ENCODE measurements at places on chromosomes 4 and X.
A peak's percentile ranks its signal among the peaks of the same experiment; 100 is the strongest.

DNA sequence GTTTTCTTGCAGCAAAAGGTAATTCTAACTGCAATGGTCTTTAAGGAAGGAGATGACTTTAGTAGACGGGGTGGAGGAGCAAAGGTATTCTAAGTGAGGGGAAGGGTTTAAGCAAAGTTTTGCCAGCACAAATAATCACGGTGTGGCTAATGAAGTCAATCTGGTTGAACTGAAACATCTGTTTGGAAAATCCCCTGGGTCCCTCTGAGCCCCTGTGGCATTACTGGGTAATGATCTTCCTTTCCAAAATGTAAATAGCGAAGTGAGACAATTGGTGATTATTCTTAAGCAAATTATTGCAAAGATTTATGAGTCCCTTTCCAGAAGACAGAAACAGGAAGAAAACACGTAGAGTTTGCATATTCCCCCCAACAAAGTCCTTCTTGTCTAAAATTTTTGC is 47.2 kb downstream of the FGFBP1 start:
- no peak for DNase-seq

DNA sequence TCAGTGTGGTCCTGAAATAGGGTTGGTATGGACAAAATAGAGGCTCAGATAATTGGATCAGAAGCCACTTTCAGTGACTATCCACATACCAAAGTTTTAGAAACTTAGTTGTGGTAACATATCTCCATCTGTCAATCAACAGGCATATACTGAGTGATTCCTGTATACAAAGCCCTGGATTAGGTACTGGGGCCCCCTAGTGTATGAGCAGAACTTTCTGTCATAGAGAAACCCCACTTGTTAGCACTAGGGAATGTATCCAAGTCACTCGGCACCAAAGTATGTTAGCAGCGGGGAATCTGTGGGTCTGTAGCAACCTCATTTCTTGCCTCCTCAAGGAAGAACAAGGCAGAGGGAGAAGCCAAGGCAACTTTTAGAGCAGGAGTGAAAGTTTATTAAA is 50.7 kb downstream of the MAP7D3 start:
- peak; percentile 42 for DNase-seq

DNA sequence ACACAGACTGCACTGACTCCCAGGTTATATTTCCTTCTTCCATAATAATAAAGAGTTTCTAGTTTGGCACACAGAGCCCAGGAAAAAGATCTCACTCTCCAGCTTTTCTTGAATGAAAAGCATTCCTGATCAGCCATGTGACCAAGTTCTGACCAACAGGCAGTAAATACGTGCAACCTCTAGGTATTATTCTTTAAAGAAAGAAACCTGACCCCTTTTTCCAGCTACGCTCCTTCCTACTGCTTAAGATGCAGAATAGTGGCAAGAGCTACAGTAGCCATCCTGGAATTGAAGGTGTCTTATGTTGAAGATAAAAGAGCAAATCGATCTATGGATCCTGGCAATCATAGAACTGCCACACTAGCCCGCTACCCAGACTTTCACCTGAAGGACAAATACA is 76.7 kb downstream of the LRBA start:
- DNase-seq: no peak

GRCh38 chr4:122329876-122330565 is 48.8 kb upstream of the ADAD1 start:
- DNase-seq: no peak

DNA sequence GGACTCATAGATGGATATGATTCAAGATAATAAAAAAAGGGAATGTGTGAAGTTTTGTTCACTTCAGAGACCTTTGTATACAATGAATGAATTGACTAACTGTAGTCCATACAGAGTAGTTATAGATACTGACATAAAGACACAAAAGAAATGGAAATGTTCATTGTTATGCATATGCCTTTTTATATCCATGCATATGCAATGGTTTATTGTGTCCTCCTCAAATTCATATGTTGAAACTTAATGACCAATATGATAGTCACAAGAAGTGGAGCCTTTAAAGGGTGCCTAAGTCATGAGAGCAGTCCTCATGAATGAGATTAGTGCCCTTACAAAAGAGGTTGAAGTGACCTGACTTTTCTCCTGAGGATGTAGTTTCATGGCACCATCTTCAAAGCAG is 467.5 kb upstream of the NDST4 start:
- no peak for DNase-seq

DNA sequence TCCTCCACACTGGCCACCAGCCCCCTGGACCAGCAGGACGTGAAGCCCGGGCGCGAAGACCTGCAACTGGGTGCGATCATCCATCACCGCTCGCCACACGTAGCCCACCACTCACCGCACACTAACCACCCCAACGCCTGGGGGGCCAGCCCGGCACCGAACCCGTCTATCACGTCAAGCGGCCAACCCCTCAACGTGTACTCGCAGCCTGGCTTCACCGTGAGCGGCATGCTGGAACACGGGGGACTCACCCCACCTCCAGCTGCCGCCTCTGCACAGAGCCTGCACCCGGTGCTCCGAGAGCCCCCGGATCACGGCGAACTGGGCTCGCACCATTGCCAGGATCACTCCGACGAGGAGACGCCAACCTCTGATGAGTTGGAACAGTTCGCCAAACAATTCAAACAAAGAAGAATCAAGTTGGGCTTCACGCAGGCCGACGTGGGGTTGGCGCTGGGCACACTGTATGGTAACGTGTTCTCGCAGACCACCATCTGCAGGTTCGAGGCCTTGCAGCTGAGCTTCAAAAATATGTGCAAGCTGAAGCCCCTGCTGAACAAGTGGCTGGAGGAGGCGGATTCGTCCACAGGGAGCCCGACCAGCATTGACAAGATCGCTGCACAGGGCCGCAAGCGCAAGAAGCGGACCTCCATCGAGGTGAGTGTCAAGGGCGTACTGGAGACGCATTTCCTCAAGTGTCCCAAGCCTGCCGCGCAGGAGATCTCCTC is 600 bp downstream of the POU3F4 start:
- no peak for DNase-seq

DNA sequence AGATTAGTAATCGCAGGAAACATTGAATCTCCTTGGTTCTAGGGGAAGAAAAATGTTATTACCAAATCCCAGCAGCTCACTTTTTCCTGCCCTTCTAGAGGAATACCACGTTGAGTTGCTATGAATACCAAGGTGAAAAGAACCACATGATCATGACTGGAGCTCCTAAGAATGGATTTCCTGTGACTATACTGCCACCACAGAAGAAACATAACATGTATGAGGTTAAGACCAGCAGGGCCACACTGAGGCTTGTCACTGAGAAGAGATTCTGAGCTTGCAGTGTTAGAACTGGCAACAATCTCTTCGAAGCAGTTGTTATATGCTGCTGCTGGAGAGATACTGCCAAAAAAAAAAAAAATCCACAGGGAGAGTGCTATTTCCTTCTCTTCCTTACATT is 1235.3 kb downstream of the FSTL5 start:
- DNase-seq: no peak

DNA sequence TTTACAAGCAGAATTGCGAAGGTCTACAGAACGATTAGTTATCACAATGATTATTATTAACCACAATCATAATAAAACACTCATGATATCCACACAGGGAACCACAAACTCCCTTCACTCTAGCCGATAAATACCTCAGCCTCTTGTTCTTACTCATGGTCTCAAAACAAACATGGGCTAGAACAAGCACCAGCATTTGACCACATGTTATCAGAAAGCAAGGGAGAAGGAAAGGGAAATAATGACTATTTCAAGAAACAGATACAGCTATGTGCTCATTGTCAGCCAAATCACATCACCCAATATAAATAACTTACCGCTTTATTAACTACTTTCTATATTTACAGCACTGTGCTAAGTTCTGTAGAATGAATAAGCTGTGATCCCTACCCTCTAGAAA is 663.2 kb upstream of the HTR2C start:
- DNase-seq: no peak

GRCh38 chrX:125205918-125206665 is 113.6 kb upstream of the TEX13C start:
- DNase-seq: no peak

DNA sequence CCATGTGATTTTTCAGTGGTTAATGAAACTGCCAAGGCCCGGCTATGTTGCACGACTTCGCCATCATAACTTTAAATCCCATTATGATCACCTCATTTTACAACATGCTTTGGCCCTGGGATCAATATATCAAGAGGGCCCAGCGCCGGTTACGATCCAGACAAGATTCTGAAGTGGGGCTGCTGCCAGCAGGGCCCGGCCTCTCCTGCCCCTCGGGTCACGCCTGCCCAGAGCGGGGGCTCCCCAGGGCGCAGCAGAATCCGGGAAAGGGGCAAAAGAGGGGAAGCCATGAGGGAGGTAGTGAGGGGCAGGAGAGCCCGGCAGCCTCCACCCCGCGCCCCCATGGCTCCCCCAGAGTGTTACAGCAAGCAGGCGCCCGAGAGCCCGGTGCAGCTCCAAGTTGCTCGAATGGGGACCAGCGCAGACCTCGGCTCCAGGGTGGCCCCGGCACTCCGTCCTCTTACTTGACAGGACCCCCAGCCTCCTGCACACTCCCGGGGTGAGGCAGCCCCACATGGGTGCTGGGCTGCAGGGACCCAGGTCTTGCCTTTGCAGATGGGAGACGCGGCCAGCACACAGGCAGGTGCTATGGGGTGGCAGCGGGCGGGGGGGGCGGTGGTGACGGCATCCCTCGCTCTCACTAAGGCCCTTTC is 129.8 kb upstream of the NKX1-1 start:
- DNase-seq: no peak

DNA sequence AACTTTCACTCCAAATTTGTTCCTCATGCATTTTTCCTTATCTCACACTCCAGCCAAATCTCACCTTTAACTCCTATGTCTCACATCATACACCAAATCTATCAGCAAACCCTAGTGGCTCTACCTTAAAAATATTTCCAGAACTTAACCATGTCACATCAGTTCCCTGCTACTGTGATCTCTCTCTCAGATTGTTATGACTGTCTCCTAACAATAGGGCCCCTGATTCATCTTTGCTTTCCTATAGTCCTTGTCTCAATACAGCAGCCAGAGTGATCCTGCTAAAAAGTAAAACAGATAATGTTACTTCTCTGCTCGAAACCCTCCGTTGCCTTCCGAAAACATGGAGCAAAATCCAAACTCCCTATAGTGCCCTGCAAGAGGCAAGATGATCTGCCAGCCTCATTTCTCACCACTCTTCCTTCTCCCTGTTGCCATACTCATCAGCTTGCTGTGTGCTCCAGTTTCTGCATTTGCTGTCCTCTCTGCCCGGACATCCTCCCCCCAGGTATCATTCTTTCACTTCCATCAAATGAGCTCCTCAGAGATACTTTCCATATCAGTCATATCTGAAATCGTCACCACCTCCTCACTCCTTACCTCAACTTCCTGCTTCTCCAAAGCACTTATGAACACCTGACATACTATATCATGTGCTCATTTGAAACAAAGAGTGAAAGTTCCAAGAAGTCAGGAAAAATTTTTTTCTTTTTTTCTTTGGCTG is 293.4 kb upstream of the NR3C2 start:
- DNase-seq: no peak

GRCh38 chr4:183158062-183158461 is 59.0 kb downstream of the WWC2 start:
- DNase-seq: no peak

- DNase-seq: no peak
Measured at GRCh38 chr4:76943129-76943620, 6.4 kb upstream of the SEPTIN11 start.

GRCh38 chr4:152591396-152591795 is 55.5 kb upstream of the FBXW7 start:
- peak; percentile 43 for DNase-seq

DNA sequence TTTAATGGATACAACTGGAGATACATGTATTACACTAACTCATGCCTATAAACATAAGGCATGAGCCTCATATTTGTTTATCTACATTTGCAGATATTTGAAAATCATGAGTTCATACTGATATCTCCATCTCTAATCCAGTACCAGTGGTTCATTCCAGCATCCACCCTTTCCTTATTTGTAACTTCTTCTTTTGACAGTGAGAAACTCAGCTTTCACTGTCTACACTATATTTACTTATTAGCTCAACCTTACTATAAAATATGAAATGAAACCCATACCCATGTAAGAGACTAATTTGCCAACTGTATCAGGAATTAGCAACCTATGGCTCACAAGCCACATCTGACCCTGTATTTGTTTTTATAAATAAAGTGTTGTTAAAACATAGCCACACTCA is 161.9 kb upstream of the GPRIN3 start:
- no peak for DNase-seq

DNA sequence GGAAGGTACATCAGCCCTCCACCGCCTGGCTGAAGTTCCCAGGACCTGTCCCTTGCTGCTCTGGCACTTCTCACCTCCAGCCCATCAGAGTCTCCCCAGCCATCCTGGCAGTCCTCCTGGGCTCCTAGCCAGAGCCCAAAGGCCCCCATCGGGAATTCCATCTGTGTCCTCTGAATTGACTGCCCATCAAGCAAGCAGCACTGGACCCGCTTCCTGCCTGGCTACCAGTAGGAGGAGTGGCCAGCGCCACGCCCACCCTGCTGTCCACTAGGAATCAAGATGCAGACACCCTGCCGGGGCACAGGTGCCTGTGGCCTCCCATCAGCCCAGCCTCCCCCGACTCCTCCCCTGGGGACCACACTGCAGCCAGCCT is 47.2 kb downstream of the C4orf50 start:
- DNase-seq: no peak

DNA sequence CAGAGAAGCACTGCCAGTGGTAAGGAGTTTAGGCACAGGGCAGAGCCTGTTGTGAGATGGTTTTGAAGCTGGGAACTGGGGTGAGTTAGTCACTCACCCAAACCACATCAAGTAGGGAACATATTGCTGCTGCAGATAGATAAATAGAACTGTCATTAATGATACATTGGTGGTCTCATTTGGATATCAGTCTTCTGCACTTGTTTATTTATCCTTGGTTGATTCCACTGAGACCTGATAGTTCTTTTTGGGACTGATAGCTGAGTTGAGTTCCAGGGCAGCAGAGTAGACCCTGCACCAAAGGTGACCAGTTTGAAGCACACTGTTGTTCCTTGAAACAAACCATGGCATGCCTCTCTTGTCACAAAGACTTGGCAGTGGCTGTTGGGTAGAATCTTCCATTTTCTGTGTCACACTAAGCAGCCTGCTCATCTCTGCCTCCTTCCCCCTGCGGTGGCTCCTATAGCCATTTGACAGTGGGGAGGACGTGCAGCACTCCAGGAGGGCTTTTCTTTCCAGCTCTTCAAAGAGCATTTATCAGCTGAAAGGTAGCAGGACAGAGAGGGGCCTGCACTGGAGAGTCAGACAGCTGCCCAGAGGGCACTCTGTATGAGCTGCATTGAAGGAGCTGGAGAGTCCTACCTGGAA is 59.7 kb upstream of the TMEM164 start:
- DNase-seq: no peak

GRCh38 chr4:160044693-160045092 is 941.8 kb downstream of the RAPGEF2 start:
- no peak for DNase-seq

DNA sequence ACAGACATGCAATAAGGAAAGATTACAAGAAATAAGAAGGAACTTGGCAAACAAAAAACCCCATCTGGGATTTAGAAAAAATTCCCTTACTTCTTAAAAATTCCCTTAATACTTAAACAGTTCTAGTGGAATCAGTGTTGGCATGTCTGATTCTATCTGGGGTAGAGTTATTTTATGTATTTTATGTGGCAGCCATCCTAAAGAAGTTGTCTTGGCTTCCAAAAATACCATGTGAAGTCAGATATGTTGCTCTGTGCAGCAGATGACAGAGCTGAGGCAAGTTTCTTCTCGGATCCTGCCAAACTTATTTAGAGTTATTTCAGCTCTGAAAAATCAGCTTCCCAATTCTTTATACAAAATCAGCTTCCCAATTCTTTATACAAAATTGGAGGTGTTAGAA is 14.7 kb downstream of the YY2 start:
- no peak for DNase-seq

GRCh38 chrX:17072301-17072700 is 125.8 kb downstream of the REPS2 start:
- DNase-seq: no peak
